ENCODE measurements at places on chromosomes 5 and 9.

GRCh38 chr5:181255276-181255675, 5.7 kb downstream of the TRIM52 start:
- no peak for DNase-seq

DNA sequence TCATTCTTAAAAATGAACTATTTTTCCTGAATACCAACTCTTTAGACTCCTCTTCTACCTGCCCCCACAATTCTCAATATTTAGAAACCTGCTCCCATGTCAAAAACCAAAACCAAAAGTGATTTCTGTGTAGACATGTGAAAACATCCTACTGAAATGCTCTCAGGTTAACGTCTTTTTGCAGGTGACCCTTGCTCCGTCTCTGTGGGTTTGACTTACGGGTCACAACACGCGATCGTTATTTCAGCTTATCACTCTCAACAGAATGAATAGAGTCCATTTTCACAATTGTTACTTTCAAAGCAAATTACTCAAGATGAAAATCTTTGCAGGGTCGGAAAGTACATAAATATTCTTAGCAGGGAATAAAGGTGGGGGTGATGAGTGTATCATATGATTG, 456.3 kb upstream of the SGCD start:
- DNase-seq, result no peak

DNA sequence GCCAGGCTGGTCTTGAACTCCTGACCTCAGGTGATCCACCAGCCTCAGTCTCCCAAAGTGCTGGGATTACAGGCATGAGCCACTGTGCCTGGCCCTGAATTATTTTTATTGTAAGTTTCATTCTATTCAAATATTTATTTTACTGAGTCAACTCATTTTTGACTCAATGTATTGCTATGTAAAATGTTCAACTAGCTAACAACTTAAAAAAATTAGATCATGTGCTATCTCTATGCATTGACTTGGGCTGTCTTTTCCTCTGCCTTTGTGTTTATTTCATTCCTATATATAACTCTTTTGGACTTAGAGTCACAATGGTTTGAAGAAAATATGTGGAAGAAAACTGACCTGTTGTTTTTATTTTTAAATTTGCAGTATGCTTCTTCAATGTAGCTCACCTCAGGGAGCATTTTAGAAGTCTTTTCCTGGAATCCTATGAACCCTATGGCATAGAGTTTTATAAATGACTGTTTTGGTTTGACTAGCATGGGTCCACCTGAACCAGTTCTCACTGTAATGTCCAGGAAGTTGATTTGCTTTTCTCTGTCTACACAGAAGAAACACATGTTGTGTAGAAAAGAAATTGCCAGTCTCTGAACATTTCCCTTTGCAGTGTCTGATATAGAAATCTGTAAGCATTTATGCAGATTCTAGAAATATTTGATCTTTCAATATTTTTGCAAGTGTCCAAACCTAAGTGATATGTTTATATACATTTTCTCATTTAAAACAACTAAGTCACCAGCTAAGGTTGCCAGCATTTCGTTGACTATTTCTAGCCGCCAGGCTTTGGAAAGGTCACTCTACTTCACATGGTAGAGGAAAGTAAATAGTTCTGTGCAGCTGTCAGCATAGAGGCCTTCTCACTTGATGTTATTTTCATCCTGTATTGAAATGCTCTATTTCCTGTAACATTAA, 138.8 kb downstream of the PCSK1 start:
- no peak for DNase-seq

DNA sequence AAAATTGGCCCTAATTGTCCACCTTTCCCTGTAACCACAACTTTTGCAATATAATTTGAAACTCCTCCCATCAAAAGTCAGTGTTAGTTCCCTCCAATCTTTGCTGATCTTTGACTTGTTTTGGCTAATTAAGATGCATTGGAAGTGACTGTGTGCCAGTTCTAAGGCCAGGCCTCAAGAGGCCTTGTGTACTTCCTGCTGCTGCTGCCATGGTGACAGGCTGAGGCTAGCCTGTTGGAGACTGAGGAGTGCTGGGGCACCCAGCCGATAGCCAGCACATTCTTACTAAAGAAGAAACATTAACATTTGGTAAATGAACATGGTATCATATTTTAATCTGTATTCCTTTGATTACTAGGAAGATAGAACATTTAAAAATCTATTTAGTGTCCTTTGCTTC, 86.5 kb downstream of the SREK1 start:
- DNase-seq, result no peak

GRCh38 chr5:68949711-68950110, 144.1 kb upstream of the SLC30A5 start:
- DNase-seq, result no peak

- DNase-seq, result no peak
Observed at GRCh38 chr9:72383978-72384709, 19.1 kb upstream of the ZFAND5 start.

DNA sequence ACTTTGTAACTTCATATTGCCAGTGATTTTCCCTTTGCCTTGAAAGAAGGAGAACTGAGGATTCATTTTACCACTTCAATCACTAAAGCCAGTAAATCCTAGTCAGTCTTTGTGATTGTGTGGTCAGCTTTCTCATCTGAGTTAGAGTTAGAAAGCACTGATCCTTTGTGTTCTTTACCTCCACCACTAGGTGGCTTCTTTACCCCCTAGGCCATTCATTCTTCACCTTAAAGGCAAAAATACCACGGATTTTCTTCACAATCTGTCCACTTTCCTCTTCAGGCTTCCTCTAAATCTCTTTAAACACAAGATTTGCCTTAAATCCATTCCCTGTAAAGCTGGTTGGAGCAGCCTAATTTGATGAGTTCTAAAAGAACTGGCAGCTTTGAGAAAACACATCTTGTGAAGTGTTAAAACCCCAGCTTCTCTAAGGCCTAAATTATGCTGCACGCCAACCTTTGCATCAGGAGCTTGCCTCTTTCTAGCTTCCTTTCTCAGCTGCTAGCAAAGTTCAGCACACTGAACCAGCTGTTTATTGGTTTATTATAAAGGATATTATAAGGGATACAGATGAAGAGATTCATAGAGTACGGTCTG, 20.4 kb downstream of the BDP1 start:
- no peak for DNase-seq

DNA sequence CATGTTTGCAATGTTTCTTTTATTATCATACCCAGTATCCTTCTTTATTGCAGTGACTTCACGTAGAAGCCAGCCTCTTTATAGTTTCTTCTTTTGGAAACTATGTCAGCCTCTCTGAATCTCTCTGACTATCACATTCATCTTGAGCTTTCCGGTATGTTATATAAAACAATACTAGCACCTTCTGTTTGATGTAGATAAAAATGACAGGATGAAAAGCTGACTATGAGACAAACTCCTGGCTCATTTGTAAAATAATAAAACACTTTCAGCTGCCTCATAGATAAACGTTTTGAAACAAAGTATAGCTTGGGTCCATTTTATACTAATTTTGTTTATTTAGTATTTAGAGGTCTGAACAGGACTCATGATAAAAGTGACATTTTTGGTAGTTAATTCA, 1145.4 kb upstream of the NUDT12 start:
- no peak for DNase-seq

GRCh38 chr5:4058899-4059298, 463.3 kb downstream of the IRX1 start:
- no peak for DNase-seq

DNA sequence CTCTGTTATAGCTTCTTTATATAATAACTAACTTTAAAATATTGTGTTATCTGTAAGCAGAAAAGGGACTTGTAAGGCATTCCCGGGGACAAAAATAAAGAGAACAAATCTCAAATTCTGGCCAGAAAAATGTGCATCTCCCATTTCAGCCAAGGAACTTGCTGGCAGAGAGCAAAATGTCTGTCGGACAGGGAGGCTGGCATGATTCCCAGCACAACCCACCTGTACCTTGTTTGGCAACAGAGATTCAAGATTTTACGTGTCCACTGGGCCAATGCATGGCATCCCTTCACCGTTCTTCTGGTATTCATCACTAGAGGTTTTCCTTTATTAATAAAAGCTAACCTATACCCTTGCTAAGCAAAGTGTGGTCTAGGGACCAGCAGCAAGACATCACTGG, 566.6 kb downstream of the PSAT1 start:
- DNase-seq, result no peak

GRCh38 chr9:127136880-127137639, 14.6 kb upstream of the ANGPTL2 start:
- no peak for DNase-seq

- no peak for DNase-seq
Observed at GRCh38 chr9:111467778-111468367, 16.3 kb downstream of the ECPAS start.

- no peak for DNase-seq
Observed at GRCh38 chr5:81754621-81755020, 3.7 kb upstream of the SSBP2 start.

GRCh38 chr9:11045589-11045988, 432.8 kb upstream of the PTPRD start:
- no peak for DNase-seq

- DNase-seq, result no peak
Observed at GRCh38 chr9:74824654-74825053, 63.1 kb downstream of the TRPM6 start.

DNA sequence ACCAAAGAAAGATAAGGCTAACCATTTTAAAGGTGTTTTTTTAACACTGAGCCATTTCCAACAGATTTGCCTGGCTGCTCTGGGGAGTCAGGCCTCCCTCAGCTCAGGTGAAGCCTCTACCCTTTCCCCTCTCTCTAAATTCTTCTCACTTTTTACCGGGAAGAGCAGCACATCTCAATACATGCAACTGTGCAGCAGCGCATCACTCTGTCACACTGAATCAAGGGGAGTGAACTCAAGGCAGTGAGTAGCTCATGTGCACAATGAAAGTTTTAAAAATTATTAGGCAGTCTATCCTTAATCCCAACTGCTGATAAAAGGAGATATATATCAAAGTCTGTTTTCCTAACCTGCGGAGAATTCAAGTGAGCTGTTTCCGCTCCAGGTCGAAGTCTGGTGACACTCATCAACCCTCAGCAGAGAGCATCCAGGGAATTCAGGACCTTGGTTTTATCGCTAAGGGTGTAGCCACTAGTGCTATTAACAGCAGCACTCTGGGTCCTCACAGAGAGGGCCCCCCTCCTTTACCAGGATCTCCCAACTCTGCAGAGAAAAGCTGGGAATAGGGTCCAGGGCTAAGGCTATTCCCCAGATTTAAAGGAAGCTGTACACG, 1.0 kb downstream of the CEMIP2 start:
- DNase-seq, result peak; percentile 9

- no peak for DNase-seq
Observed at GRCh38 chr9:74771262-74771585, 116.5 kb downstream of the TRPM6 start.

DNA sequence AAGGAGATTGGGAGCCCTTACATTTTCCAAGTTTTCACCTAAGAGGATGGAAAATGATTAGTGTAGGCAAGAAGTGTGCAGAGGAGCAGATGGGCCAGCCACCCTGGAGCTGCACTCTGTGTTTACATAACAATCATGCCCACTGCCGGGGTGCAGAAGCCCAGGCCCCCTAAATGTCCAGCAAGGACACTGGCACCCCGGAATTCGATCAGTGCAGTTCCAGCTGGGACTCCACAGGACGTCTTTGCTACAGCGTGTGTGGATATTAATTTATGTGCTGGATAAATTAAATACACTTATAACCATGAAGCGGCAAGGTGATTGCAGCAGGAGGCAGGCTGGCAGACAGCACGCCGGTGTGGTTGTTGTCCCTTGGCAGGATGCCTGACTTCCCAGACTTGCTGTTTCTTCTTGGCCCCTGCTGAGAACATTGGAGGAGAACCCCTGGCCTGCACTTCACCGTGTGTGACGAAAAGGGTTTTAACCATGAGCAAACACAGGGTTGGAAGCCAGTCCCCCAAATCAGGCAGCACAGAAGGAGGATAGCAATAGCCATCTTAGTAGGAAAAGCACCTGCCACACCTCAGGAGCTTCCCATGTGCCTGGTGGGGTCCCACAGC, 73.7 kb downstream of the GADD45G start:
- no peak for DNase-seq

DNA sequence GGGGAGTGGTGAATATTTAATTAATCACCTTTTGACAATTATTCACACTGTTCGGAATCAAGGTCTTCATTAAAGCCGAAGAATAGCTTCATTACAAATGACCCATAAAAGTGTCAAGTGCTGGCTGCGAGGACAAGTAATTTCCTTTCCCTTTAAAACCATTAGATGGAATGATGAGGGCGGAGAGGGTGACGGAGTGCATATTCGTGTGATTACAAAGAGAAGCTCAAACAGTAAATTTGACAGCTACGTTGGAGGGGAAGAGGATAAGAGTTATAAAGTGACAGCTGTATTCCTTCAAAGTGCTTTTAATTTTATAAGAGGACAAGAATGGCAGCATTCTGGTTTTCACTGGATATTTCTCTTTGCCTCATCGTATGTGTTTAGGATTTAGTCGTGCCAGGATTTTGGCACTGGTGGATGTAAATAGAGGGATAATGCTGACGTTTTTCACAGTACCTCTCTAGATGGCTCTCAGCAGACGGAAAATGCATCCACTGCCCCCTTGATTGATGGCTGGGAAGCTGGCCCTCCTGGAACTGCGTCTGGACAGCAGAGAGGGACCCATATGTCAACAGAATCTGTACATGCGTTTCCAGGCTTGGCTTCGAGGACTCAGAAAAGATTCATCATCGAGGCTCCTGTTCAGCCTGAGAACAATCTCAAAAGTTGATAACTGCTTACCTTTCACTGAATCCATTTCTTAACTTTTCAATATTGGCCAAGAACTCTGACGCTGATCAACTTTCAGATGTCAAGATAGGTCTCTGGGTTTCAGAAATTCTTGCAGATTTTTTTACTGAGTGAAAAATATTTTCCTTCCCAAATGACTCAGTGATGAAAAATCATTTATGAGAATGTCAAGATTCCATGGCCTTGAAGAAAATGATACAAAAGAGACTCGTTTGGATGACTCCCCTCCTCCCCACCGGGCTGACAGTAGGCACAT, 50.4 kb upstream of the IRX2 start:
- no peak for DNase-seq

- no peak for DNase-seq
Observed at GRCh38 chr5:157917491-157917890, 58.5 kb upstream of the CLINT1 start.

- no peak for DNase-seq
Observed at GRCh38 chr9:135596211-135596610, 34.7 kb downstream of the PAEP start.

DNA sequence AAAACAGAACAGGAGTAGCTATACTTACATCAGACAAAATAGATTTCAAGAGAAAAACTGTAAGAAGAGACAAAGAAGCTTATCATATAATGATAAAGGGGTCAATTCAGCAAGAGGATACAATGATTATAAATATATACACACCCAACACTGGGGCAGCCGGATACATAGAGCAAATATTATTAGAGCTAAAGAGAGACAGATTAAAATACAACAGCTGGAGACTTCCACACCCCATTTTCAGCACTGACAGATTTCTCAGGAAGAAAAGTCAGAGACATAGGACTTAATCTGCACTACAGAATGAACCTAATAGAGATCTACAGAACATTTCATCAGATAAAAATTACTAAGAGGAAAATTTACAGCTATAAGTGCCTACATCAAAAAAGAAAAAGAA, 35.7 kb downstream of the OXCT1 start:
- no peak for DNase-seq

GRCh38 chr5:113209498-113209897, 225.3 kb downstream of the TSSK1B start:
- no peak for DNase-seq

- DNase-seq, result no peak
Observed at GRCh38 chr5:143649937-143650621, 161.9 kb upstream of the HMHB1 start.

- peak; percentile 12 for DNase-seq
Observed at GRCh38 chr9:4923580-4924544, 61.2 kb upstream of the JAK2 start.
